T-helper 1 cell (primary cell): ENCODE measurements at places on chromosomes 5 and 9.

GRCh38 chr9:14320271-14321181, 6.6 kb upstream of the NFIB start:
- DNase-seq = no peak

DNA sequence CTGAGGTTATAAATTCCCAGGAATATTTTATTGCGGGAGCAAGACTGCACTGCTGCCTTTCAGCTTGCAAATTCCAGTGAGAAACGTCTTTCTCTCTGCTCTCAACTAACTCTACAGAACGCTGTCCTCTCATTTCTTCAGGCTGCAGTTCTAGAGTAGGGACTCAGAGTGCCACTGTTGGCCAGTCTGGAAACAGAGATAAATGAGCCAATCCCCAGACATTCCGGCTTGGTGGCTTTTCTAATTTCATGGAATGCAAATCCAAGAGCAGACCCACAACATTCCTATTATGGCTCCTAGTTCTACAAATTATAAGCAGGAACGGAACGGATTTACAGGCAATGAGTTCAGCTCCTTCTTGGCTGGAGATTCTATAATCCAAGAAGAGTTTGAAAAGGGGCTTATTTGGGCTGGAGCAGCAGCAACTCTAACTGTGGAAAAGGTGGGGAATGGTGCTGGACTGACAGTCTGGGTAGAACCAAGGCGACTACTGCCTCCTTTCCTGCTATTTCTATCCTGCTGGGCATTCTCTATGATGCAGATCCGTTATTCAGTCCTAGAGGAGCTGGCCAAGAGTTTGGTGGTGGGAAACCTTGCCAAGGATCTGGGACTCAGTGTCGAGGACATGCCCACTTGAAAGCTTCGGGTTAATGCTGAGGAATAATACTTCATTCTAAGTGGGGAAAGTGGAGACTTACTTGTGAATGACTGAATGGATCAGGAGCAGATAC, 9.3 kb downstream of the PCDHGA12 start:
- no peak for DNase-seq

- DNase-seq = no peak
These were observed 208.4 kb downstream of the AOPEP start for GRCh38 chr9:94934816-94935328.

DNA sequence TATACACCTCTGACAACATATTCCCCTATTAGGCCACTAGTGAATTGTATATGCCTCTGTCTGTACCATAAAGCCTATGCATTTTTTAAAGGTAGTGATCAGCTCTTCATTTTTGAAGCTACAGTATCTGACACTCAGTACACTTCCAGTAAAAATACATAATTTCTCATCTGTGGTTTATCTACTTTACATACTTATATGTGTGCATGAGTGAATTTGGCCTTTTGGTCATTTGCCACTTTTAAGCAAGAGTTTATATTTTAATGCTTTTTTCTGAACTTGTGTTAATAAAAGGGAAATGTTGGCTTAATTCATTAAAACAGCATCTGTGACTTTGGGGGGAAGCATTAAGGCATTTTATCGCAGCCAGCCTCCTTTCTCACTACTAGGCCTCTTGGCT, 47.8 kb downstream of the ST8SIA4 start:
- no peak for DNase-seq

DNA sequence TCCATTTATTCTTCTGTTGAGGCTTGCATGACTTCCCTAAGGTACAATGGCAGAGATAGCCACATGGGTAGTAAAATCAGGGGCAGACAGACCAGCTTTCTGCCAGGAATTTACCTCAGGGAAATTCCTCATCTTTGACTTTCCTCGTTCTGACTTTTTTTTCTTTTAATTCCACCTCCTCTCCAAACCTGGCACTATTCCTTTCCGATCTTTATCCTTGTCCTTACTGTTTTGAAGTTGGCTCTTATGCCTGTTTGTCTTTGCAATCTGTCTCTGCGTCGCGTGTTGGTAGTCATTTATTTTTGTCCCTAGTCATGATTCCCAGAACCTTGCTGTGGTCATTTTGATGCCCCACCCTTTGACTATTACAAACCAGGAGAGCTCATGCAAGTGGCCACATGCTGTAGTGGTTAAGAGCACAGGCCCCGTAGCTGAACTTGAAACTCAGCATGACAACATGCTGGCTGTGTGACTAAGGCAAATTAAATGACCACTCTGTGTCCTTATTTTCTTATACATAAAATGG, 19.0 kb downstream of the TMC1 start:
- no peak for DNase-seq

GRCh38 chr5:158010831-158011230, 151.9 kb upstream of the CLINT1 start:
- no peak for DNase-seq
